ENCODE measurements at places on chromosomes 3 and 15.

GRCh38 chr3:117135207-117135606 lies 425.6 kb downstream of the TUSC7 start:
- no peak for DNase-seq

DNA sequence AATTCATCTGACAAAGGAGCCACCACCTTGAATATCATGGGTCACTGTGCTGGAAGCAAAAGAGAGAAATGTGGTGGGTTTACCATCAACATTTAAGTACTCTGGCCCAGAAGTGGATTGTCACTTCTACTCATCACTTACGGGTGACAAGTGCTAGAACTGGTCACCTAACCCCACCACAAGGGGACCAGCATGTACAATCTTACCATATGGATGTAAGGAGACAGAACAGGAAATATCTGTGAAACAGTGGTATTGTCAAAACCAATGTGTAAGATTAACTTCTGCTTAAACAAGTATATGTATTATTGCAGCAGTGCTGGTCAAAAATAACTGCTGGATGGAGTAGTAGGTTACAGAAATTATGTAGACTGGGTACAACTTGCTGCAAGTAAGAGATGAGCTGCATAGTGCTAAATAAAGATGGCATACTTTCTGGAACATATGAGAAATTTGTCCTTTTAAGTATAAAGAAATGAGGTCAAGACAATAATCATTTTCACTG lies 171.8 kb downstream of the POTEB3 start:
- DNase-seq = no peak

DNA sequence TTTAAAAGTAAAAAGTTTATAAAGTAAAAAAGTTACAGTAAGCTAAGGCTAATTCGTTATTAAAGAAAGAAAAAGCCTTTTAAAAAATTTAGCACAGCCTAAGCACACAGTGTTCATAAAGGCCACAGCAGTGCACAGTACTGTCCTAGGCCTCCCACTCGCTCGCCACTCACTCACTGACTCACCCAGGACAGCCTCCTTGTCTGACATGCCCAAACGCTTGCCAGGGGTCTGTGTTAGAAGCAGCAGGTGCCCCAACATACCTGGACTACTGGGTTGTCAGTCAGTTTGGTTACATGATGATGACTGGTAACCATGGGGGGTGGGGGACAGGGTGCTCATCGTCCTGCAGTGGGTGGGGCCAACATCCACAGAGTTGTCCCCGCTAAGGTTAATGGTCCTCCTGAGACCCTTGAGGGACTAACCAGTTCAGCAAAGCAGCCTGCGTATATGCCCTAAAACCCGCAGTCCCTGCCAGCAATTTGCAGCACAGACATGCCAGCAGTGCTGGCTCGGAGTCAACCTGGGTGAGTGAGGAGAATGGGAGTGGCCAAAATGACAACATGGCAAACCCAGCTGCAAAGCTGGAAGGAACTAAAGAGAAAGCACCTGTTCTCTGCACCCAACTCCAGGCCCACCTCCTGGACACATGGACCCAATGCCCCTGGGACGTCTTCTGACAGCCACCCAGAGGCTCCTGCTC lies 49.2 kb downstream of the CYFIP1 start:
- no peak for DNase-seq

GRCh38 chr15:45136378-45136764 lies 6.6 kb downstream of the DUOX1 start:
- DNase-seq = no peak

DNA sequence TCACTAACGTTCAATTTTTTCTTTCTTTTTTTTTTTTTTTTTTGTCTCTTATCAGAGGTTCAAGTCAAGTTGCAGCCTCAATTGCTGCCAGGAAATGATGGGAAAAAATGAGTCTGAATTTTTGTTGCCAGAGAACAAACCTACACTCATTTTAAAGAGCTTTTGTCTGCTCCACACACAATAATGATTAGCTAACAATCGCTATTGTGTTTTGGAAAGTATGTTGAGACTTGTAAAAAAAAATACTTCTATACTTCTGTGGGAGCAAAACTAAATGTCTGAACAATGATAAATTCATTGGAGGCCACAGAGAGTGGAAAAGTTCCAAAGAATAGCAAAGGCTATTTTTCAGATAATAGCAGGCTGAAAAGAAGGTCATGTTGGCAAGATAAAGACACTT lies 176.3 kb upstream of the LMCD1 start:
- DNase-seq = no peak

- no peak for DNase-seq
These were observed 256.1 kb downstream of the PLCL2 start for GRCh38 chr3:17140670-17141505.

- DNase-seq = no peak
These were observed 449.9 kb upstream of the NAALADL2 start for GRCh38 chr3:174409086-174409743.

DNA sequence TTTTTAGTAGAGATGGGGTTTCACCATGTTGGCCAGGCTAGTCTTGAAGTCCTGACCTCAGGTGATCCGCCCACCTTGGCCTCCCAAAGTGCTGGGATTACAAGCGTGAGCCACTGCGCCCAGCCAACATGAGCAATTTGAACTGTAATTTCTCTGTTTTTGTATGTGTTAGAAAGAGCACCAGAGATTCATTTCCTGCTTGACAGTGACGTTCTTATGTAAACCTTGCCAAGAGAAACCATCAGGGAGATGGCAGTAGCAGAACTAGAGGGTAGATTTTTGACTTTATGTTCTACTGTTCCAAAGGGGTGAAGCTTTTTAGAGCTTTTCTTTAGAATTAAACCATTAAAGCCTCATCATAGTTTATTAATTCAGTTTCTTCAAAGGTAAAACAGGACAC lies 148.1 kb upstream of the UMPS start:
- DNase-seq = no peak

- DNase-seq = no peak
These were observed 17.8 kb downstream of the ABHD17C start for GRCh38 chr15:80712956-80713355.

DNA sequence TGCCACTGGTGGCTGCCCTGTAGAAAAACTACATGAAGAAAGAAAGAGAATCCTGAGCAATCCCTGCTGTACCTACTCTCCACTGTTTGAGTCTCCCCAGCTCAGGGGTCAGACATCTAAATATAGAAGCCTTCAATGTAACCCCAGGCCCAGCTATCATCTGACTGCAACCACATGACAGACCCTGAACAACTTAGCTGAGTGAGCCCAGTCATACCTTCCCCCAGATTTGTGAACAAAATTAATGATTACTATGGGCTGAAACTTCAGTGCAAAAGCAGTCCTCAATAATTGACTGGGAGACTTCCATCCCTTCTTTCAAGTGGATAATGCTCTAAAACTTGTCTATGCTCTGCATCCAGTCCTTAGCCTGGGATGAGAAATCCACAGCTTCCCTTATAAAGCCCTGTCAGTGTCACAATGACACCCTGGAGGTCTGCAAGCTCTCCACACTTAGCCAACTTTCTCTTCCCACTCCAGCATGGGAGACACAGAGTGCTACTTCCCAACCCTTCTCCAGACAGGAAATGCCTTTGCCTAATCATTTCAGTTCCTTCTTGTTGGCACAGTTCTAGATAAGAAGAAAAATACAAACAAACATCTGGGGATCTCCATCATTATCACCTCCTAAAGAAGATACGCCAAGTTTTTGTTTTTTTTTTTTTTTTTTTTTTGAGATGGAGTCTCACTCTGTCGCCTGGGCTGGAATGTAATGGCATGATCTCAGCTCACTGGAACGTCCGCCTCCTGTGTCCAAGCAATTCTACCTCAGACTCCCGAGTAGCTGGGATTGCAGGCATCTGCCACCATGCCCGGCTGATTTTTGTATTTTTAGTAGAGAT lies 198.5 kb upstream of the GADL1 start:
- no peak for DNase-seq

DNA sequence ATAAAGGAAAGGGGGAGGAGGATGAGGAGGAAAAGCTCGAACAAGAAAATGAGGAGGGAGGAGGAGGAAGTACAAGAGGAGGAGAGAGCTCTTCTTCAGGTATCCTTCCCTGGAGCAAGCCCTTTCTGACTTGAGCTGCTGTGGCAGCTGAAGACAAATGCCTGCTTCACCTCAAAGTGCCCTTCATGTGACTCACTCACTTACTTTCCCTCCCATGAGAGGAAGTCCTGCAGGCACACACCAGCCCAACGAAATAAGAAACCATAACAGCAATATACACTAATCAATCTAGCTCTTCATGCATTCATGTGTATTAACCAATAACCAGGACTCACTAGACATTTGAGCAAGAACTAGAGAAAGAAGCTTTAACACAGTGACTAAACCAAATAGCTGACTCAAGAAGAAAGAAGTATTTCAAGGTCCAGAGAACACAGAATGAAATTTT lies 251.9 kb downstream of the IGSF11 start:
- DNase-seq = no peak

GRCh38 chr3:143653493-143653892 lies 194.8 kb downstream of the SLC9A9 start:
- no peak for DNase-seq

DNA sequence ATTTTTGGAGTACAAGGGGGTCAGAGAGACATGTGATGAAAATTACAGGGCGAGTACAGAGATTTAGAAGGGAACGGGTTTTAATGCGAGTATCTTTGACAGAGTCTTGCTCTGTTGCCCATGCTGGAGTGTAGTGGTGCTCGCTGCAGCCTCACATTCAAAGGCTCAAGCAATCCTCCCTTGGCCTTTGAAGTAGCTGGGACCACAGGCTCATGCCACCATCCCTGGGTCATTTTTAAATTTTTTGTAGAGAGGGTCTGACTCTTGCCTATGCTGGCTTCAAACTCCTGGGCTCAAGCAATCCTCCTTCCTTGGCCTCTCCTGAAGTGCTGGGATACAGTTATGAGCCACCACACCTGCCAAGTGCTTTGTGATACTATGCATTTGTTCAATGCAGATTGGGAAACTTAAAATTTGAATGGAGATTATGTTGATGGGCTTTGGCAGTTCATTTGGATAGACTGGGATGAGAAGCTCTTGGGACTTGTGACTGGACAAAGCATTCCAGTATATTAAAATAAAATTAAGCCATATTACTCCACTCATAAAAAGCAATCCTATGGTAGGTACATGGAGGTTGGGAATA lies 4.0 kb upstream of the LMLN start:
- no peak for DNase-seq

- no peak for DNase-seq
These were observed 105.8 kb downstream of the P3H2 start for GRCh38 chr3:190014940-190015339.

DNA sequence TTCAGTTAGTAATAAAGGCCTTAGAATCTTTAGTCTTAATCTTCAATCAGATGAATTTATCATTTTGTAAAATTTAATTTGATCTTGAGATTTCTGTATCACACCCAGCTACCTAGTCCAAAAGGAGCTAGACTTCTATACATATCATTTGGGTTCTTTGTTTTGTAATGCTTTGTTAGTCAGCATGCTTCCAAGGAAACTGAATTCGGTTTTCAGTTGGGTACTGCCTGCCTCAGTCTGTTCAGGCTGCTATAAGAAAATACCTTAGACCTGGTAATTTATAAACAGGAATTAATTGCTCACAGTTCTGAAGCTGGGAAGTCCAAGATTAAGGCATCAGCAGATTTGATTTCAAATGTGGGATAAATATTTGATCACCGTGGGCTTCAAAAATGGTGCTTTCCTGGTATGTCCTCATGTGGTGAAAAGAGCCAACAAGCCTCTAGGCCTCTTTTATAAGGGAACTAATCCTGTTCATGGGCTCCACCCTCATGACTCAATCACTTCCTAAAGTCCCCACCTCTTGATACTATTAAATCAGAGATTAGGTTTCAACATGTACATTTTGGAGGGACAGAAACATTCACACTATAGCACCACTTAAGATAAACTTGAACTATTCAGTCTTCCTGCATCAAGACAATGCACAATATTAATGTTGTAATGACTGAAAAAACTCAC lies 800.7 kb downstream of the NAALADL2 start:
- no peak for DNase-seq

DNA sequence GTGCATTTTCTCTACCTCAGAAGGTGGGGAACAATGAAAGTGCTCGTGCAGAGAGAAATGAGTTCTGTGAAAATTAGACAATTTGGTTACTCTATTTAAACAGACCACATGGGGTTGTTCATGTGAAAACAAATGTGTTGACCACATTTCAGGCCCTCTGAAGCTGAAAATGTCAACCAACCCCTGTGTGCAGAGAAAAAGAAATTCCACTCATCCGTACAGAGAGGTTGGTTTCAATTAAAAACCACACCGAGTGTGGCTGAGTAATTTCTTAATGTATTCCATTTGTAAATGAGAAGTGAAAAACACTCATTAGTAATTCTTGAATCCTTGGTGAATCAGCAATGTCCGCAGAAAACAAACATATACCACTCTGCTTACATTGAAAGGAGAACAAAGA lies 46.9 kb upstream of the SLC7A14 start:
- DNase-seq = no peak

DNA sequence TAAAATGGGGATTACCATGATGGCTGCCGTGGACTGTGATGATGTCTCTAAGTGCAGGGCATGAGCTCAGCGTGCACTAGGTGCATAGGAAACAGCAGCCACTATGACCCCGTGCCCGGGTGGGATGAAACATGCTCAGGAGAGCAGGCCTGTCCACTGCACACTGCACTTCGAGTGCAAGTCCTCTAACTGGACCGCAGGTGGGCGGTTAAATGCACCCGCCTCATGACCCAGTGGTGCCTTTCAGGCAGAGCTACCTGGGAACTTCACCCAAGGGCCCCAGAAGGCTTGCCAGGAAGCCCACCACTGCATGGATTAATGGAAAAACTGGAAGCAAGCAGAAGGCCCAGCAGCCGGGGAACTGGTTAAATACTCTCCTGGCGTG lies 34.0 kb downstream of the PRKCD start:
- no peak for DNase-seq

DNA sequence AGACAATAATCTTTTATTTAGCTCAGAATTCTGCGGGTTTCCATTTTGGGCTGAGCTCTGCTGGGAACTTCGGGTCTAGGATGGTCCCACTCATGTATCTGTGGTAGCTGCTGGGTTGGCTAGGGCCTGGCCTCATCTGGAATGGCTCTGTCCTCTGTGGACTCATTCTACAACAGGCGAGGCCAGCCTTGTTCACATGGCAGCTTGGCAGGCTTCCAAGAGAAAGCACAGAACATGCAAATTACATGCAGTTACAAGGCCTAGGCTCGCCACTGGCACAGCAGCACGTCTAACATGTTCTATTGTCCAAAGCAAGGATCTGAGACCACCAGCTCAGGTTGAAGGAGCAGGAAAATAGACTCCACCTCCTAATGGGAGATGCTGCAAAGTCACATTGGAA lies 431.4 kb downstream of the PDCD6IP start:
- DNase-seq = no peak

GRCh38 chr15:44243141-44243540 lies 45.4 kb upstream of the GOLM2 start:
- DNase-seq = no peak

Data from stimulated activated CD4-positive, alpha-beta T cell treated with anti-CD3 and anti-CD28 coated beads, Interleukin-15, amount 100 ng/mL, for 48 hours (primary cell).